Adrenal gland (tissue), 19 donors: ENCODE measurements at places on chromosomes 16 and 17.

- no peak for DNase-seq
Measured at GRCh38 chr16:945271-946047, 25.3 kb downstream of the LMF1 start.

DNA sequence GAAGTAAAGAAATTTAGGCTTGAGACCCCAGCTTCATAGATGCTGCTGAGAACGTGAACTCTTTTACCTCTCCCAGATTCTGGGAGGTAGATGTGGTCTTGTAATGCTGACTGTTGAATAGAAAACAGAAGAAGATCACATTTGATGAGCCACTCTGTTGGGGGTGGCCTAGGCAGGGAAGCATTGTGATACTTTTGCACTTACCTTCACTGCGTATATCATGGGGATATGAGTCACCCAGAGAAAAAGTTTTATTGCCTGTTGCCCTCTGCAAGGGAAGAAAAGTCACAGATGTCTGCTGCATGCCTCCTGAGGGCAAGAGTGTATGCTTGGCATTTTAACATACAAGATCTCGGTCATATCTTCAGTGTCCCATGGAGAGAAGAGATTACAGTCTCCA lies 365.4 kb downstream of the SNX29 start:
- DNase-seq = no peak

DNA sequence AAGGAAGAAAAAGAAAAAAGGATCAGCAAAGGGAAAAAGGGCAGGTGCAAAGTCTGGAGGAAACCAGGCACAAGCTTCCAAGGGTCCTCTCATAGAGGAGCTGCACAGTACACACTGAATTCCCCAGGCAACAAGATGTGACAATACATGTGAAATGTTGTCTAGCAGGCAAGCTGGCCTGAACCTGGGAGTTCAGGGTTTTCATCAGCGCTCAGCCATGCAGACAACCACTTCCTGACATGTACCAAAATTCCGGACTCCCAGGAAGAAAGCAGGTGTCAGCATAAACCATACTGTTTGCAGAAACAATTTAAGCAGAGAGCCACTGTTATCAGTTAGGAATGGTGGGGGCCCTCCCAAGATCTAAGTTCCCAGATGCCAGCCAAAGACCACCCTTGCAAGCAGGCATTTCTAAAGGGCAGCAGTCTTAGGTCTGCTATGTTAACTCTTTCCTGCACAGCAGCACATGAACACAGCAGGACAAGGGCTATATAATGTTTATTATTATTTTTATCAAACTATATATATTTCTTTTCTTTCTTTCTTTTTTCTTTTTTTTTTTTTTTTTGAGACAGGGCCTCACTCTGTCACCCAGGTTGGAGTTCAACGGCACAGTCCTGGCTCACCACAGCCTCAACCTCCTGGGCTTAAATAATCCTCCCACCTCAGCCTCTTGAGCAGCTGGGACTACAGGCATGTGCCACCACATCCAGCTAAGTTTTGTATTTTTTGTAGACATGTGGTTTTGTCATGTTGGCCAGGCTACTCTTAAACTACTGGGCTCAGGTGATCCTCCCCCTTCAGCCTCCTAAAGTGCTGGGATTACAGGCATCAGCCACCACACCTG lies 10.1 kb downstream of the TK2 start:
- no peak for DNase-seq

- DNase-seq = no peak
Measured at GRCh38 chr17:43698678-43699437, 37.1 kb upstream of the MEOX1 start.

DNA sequence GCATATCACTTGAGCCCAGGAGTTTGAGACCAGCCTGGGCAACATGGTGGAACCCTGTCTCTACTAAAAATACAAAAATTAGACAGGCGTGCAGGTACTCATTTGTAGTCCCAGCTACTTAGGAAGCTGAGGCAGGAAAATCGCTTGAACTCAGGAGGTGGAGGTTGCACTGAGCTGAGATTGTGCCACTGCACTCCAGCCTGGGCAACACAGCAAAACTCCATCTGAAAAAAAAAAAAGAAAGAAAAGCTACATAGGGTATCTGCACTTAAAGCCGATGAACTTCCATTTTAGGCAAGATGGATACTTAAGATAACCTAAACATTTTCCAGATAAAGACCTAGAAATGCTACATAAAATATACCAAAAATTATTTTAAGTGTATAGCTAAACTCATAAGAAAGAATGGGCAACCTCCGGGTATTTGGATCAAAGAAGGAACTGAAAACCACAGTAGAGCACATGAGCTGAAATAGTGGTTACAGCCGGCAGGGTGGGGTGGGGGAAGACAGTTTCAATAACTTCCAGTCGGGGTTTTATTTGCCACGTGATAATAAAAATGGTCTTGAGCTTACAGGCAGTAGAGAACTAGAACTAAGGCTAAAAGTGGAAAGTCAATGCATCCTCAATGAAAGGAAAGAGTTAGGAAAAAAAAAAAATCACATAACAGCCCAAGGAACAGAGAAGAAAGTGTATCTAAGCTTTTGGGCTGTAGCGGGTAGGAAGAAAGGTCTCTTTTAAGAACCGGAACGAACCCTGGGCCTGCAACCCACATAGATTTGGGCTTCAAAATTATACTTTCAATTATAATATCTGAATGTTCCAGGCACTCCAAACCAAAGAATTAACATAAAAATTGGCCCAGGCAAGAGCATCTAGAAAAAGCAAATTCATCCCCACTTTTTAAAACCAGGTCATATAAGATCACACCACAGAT lies 53.1 kb downstream of the CFDP1 start:
- no peak for DNase-seq

DNA sequence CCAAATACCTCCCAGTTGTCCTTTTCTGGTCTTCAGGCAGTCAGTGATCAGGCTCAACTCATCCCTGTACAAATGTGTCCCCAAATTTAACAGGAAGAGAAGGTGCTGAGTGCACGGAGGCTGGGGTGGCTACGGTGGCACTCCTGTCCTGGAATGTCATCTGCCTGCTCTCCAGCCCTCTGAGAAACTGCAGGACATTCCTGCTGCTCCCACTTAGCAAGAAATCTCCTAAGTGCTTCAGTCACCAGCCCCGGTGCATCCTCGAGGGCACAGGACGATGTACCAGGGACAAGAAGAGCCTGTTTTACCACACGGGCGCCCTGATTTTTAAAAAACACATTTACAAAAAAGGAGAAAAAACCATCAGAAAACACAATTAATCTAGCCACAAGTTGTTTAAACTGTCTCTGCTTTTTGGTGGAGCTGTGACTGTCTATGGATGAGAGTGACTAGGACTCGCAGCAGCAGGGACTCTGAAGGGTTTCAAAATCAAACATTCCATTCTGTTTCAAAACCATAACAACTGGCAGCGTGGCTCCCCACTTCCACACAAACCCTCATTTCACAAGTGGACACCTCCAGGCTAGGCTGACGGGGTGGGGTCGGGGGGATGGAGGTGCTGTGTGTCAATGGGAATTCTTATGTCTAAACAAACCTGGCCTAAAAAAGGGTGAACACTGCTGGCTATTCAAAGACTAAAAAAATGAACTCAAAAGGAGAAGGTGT lies 65.3 kb upstream of the CNEP1R1 start:
- DNase-seq = no peak

DNA sequence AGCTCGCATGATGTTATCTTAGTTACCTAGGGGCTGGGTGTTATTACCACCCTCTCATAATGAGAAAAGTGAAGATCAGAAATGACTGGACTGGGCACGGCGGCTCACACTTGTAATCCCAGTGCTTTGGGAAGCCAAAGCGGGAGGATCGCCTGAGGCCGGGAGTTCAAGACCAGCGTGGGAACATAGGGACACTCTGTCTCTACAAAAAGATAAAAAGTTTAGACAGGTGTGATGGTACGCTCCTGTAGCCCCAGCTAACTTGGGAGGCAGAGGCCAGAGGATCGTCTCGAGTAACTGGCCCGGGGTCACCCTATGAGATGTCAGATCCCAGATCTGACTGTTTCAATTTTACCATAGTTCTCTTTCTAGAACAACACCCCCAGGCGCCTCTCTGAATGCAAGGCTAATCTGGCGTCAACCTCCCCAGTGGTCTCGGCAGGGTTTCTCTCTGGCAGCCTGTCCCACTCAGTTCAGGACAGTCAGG lies 1.9 kb upstream of the CCDC102A start:
- DNase-seq = no peak

DNA sequence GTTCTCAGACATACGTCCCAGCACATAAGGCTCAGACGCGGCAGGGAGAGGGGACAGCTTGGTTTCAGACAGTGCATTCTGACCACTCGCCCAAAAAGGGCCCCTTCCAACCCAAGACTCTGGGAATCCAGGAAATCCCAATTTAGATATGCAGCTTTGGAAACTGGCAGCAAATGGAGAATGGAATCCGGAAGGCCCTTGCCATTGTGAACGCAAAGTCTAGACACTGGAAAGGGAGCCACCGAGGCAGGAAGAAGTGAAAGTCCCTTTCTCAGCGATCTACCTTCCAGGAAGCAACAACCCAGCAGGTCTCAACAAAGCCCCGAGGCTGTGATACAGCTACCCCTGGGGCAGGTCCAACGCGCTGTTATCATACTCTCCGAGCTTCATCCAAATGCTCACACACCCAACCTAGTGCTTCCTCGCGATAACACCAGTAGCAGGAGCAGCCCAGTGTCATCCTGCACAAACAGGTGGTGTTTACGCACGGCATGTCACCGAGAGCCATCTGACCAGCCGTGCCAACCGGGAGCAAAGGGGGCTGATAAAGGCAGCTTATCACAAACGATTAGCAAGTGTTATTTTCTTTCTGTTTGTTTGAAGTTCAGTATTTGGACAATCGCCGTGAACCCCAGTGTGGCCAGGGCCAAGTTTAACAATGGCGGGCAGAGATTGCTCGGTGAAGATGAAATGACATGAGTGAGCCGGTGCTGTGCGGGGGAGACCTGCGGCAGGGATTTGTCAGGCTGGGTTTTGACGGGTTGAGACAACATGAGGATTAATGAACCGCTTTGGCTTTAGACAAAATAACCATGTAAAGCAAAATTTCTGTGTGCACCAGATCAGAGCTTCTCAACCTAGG lies 240.6 kb downstream of the FOXL1 start:
- no peak for DNase-seq

DNA sequence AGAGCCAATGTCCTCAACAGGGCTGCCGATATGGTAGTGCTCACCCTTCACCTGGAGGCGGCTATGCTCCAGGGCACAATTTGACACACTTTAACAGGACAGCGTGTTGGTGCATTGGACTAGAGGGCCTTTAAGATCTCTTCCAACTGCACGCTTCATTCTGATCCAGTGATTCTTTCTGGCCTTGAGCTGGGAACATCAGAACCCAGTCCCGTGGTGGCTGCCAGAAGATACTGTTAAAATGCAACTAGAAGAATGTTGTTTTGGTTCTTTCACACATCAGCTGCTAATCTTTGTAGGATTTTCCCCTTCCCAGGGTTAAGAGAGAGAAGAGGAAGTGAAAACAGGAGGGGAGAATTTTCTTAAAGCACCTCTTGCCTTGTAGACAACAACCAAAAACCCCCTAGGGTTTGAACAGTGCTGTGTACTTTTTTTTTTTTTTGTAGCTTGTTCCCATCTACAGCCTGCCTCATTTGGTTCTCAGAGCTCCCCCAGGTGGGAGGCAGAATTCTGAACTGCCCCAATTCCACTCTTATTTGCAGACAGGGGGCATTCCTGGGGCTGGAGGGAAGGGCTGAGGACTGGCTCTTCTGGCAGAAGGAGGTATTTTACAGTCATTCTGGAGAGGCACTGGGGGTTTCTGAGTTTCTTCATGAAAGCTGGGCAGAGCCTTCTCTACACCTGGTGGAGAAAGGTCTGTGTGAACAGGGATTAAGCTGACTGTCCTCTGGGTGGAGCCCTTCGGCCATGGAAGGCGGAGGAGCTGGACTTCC lies 32.4 kb downstream of the SMARCE1 start:
- no peak for DNase-seq

DNA sequence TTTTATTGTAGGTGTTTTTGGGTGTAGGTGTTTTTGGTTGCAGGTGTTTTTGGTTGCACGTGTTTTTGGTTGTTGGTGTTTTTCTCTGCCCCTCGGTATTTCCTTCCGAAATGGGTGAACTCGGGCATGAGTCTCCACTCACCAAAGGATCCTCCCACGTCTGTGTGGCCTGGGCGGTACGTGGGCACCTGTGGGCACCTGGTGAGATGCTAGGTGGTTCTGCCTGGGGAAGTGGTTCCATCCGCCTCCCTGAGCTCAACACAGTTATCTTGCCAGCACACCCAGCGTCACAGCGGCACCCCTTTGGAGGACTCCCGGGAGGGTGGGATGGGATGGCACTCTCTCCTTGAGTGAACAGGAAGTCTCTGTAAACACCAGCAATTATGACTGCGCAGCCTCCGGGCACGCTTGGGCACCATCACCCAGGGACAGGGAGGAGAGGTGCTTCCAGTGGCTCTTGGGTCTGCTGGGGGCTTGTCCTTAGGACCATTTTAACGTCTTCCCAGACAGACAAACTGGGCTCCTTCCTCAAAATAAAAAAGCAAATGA lies 29.8 kb downstream of the COX4I1 start:
- DNase-seq = no peak

DNA sequence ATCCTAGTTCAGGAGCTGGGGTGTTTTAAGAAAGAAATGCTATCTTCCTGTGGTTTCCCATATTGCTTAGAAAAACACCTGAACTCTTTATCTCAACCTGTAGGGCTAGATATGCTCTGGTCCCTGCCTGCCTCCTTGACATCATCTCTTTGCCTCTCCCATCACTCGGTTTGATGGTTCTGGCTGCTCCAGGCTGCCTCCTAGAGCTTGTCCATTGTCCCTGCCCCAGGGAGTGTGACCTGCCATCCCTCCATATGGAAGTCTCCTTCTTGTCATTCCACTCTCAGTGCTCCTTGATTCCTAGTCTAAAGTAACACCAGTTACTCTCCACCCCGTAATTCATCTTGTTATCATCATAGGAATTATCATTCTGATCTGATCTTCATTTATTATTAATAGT lies 369.0 kb upstream of the EEF2KMT start:
- no peak for DNase-seq

- peak; percentile 98 for DNase-seq
Measured at GRCh38 chr17:43393944-43394482, 4.8 kb upstream of the ARL4D start.
